ENCODE measurements at places on chromosomes 5 and 9.

GRCh38 chr9:127919253-127919815, 2.5 kb upstream of the ST6GALNAC4 start:
- no peak for DNase-seq

DNA sequence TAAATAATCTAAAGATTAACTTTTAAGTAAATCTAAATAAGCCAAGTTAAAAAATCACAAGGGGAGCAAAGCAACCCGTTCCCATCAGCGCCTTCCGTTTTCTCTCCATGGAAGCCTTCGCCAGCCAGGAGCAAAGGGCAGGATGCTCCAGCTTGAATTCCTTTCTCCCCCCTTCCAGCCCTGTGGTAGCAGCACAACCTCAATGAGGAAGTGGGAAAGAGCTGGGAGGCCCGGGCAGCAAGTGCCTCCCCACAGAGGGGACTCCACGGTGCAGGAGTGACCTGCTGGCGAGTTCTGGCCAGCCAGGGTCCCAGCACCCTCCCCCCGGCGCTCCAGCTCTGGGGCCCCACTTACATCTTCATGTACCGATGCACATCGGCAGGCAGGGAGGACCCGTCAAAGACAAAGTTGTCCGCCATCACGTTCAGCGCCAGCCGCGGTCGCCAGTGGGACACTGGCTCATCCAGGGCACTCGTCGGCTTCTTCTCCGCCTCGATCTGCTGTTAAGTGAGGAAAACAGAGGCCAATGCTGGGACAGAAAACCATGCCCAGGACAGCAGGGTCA, 6.3 kb downstream of the CLPTM1L start:
- DNase-seq, result no peak

DNA sequence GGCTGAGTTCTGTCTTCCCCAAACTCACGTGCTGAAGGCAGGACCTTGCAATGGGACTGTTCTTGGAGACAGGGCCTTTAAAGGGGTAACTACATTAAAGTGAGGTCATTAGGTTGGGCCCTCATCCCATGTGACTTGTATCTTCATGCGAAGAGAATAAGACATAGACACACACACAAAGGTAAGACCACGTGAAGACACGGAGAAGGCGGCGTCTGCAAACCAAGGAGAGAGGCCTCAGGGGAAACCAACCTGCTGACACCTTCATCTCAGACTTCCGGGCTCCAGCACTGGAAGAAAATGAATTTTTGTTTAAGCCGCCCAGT, 50.7 kb upstream of the KCNMB1 start:
- no peak for DNase-seq

- DNase-seq, result no peak
Observed at GRCh38 chr9:99478469-99479027, 256.5 kb downstream of the SEC61B start.

DNA sequence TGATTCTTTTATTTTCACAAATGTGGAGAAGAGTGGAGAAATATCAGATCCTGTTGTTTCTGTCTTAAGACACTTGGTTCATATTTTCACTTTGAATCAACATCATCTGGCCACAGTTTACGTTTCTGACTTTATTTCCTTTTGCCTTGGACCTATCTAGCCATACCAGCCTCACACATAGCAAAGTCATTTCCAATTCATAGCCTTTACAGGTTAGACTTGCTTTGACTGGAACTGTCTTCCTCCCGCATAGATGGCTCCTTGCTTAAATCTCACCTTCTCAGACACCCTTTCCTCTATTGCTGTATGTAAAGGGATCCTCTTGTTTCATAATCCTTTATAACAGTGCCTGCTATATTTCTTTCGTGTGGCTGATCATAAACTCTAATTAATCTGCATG, 297.8 kb downstream of the SH3GL2 start:
- no peak for DNase-seq
